Transverse colon (tissue), 4 donors: ENCODE measurements at places on chromosomes 12 and 14.
A peak's percentile ranks its signal among the peaks of the same experiment; 100 is the strongest.

DNA sequence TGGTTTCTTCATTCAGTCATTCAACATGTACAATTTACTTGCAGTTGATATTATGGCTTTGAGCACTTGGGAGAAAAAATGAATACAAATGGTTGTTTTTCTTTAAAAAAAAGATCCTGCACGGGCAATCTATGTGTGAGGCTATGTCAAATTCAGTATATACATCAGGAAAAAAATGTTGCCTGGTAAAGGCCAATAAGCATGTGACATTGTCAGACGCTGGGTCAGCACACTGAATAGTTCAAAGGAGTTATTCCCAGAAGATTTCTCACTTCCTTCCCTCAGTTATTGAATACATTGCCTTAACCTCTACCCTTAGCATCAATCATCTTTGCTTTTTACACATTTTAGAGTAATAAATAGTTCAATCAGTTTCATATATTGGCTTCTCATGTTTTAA, 319.2 kb downstream of the NUAK1 start:
- DNase-seq: no peak

GRCh38 chr12:39464976-39465695, 22.2 kb upstream of the KIF21A start:
- no peak for DNase-seq

GRCh38 chr14:57834001-57834598, 31.8 kb downstream of the SLC35F4 start:
- DNase-seq: no peak

- DNase-seq: no peak
These were observed 32.3 kb downstream of the BHLHE41 start for GRCh38 chr12:26092346-26093105.

DNA sequence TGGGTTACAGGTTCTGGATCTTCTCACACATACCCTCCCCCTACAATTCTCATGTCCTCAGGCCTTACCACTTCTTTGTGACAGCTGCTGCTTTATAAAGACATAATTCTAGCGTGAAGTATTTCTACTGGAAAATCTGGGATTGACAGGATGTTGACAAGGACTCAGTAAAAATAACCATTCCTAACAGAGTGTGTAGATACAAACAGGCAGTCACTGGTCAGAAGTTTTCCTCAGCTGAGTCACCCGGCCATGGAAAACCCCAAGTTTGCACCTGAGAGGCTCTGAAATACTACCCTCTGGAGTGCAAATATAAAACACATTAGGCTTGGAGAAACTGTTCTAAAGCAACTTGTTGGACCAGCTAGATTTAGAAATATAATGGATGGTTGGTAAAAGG, 54.4 kb downstream of the SPPL3 start:
- DNase-seq: no peak

DNA sequence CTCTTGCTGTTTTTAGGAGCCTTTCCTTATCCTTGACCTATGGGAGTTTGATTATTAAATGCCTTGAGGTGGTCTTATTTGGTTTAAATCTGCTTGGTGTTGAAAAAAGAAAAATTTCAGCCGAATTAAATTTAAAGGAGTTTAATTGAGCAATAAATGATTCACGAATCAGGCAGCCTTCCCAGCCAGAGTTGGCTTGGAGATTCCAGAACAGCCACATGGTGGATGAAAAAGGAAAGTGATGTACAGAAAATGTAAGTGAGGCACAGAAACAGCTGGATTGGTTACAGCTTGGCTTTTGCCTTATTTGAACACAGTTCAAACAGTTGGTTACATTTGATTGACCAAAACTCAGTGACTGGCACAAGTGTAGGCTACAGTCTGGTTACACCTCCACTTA, 69.7 kb downstream of the WASHC3 start:
- no peak for DNase-seq

- peak; percentile 53 for DNase-seq
These were observed 3.5 kb downstream of the LPAR5 start for GRCh38 chr12:6632026-6632983.

GRCh38 chr12:26471560-26471959, 276.2 kb downstream of the SSPN start:
- DNase-seq: no peak

DNA sequence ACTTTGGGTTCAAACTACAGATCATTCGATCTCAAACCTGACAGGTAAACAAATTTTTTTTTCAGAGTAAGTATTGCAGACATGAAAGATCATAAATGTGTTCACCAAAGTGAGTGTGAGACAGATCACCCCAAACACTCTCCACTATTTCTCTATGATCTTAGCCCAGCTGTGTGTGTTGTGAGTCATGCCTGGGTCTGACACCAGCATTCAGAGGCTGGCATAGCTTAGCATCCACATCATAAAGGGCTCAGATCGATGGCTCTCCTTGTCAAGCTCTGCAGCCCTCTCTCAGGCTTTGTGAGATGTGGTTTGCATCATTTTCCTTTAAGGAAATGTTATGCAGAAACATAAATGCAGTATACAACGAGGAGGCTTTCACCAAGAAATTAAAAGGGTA, 164.9 kb downstream of the ETV6 start:
- DNase-seq: no peak

DNA sequence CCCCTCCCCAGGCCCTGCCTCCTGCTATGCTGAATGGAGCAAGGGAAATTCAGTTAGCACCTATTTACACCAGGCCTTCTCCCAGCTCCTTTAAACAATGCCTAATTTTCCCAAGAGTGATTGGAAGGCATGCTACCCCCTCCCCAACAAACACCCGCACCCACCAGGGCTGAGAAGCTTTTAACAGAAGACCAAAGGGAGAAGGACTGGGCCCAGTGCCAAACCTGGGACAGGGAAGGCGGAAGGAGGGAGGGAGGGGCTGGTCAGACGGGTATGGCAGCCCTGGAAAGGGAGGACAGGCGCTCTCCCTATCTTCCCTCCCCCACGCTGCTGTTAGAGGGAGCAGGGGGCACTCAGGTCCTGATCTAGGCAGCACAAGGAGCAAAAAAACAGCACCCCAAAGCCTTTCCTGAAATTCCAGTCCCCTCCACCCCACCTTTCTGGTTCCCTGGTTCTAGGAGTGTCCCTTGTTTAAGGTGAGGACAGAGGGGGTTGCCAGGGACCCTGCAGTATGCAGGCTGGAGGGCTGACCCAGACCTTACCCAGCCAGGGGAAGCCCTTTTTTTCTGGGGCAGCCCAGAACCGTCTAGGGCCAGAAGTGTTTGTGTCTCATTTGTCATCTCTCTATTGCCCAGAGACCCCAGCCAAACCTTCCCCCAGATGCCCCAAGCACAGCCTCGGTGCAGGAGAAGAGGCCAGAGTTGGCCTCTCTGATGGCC, 2.4 kb upstream of the KRT8 start:
- DNase-seq: peak; percentile 92

DNA sequence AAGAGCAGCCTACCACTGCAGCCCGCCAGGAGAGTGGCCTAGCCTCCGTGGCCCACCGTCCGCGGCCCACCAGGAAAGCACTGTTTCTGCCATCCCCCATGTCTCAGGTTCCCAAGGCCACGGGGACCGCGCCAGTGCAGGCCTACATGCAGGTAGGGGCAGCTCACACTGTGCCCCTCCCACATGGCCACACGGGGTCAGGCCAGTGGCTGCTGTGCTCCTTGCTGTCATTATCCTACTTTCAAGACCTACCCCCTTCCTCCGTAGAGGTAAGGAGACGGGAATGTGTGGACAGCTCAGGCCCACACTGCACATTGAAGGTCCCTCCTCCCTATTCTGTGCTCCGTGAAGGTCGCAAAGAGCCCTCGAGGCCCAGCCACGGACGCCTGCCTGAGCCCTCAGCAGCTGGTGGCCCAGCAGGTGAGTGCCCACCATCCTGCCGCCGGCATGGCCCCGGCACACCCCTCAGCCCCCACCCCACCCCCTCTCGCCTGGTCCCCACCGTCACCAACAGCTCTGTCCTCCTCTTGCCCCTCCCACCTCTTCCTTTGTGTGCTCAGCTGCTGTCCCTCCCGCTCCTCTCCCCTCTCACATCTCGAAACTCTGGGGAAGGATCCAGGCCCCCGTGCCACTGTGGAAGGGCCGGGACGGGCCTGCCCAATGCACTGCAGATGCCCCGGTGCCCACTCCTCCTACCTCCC, 10.0 kb downstream of the DDX51 start:
- no peak for DNase-seq

DNA sequence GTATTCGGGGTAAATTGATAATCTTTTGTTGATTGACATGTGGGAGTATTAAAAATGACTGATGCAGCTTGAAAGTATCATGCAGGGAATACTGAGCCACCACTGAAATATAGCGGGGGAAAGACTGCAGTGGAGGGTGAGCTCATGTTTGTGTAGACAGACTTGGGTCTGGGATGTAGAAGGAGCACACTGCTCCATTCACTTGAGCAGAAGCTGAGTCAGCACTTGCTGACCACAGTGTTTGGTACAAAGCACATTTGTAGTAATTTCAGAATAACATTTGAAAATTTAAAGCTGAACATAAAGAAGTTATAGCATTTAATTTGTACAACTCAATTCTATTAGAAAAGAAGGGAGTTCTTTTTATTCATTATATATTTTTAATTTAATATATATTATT, 304.3 kb upstream of the PRICKLE1 start:
- DNase-seq: no peak

GRCh38 chr12:59185295-59185694, 265.0 kb upstream of the LRIG3 start:
- DNase-seq: no peak

GRCh38 chr12:96493106-96493505, 3.7 kb downstream of the CFAP54 start:
- no peak for DNase-seq

GRCh38 chr12:24134092-24134491, 184.6 kb upstream of the SOX5 start:
- no peak for DNase-seq

DNA sequence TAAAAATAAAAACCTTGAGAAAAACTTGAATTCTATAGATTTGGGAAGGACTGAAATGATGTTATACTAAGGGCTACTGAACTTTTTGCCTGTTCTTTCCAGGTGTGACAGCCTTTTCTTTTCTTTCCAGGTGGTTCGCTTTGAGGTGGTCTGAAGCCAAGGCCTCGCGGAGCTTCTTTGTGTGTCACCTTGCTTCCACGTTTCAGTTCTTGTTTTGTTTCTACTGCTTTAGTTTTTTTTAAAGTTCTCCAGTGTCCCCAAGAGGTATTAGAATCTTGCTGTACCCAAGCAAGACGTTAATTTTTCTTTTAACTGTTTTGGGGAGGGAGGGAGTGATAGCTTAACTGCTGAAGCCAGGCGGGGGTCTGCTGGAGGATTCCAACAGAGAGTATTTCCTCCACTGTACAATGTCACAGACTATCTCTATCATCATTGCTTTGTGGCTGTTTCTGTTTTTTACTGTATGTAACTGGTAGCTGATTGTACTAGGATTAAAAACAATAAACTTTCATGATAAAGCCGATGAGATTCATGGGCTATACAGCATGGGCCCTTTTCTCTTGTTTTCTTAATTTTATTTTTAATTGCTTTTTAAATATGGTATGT, 40.2 kb downstream of the PROX2 start:
- DNase-seq: no peak

GRCh38 chr14:90593254-90594040, 196.6 kb downstream of the CALM1 start:
- DNase-seq: no peak

DNA sequence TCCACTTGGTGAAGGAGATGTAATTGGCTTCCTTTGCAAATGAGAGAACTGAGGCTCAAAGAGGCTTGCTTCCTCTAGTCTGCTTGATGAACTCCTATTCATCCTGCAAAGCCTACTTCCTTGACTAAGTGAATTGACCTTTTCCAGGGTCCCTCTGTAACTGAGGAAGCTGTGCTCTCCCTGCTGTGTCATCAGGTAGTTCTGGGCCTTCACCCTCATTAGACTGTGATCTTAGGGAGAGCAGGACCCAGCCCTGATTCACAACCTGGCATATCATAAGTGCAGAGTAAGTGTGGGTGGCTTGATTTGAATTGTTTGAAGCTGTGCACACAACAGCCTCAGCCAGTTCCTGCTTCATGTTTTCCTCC, 16.3 kb downstream of the ASB2 start:
- no peak for DNase-seq

GRCh38 chr12:52059582-52060497, 8.6 kb downstream of the NR4A1 start:
- peak; percentile 35 for DNase-seq

GRCh38 chr14:103727313-103727980, 11.8 kb downstream of the ZFYVE21 start:
- DNase-seq: peak; percentile 63

GRCh38 chr12:71240946-71241345, 83.1 kb upstream of the TSPAN8 start:
- DNase-seq: no peak

GRCh38 chr12:91133871-91134270, 22.6 kb upstream of the LUM start:
- DNase-seq: no peak

GRCh38 chr12:82635263-82635662, 51.4 kb upstream of the TMTC2 start:
- no peak for DNase-seq

DNA sequence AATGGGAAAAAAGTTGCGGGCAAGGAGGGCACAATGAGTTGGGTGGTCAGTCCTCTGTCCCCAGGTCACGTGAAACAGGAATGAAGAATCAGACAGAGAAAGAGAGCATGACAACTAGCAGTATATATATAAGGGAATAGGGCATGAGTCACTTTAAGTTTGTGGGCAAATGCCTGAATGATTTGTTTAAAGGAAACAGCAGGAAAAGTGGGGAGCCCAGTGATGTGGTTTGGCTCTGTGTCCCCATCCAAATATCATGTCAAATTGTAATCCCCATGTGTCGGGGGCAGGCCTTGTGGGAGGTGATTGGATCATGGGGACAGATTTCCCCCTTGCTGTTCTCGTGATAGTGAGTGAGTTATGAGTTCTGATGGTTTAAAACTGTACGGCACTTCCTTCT, 195.3 kb upstream of the IGF1 start:
- no peak for DNase-seq

GRCh38 chr14:78983126-78983525, 813.0 kb downstream of the NRXN3 start:
- DNase-seq: no peak

- no peak for DNase-seq
These were observed 261.5 kb downstream of the PCNX1 start for GRCh38 chr14:71168564-71169427.

GRCh38 chr12:2039034-2039433, 13.8 kb upstream of the CACNA1C start:
- no peak for DNase-seq

GRCh38 chr14:96811985-96812667, 14.9 kb downstream of the VRK1 start:
- no peak for DNase-seq

GRCh38 chr12:46965880-46966279, 113.5 kb upstream of the PCED1B start:
- DNase-seq: no peak
